ENCODE measurements at places on chromosomes 6 and 20.
A peak's percentile ranks its signal among the peaks of the same experiment; 100 is the strongest.

DNA sequence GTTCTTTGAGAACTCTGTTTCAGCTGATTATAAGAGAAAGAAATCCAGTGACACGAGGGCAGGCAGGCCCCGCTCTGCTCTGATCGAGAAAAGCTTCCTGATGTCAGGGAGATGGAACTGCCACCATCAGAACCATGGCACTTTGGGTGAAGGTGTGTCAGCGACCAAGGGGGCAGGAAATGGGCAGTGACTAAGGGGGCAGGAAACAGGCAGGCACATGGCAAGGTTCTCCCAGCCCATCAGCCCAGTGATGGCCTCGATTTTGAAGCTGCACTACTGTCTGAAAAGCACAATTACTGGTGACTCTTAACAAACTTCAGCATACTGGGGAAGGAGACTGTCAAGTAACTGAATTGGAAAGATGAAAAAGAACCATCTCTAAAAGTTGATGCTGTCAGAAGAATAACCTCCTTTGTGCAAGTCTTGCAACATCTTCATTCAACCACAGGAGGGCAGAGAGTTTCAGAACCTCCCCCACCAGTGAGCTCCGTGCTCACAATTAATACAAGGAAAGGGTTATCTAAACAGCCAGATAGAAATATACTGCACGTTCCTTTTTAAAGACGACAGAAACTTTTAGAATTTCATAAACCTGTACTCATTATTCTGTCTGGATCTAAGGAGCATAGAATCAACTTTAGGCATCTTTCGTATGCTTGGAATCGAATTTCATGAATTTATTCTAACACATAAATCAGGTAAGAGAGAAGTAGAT, 39.1 kb downstream of the TMX4 start:
- peak; percentile 14 for DNase-seq

DNA sequence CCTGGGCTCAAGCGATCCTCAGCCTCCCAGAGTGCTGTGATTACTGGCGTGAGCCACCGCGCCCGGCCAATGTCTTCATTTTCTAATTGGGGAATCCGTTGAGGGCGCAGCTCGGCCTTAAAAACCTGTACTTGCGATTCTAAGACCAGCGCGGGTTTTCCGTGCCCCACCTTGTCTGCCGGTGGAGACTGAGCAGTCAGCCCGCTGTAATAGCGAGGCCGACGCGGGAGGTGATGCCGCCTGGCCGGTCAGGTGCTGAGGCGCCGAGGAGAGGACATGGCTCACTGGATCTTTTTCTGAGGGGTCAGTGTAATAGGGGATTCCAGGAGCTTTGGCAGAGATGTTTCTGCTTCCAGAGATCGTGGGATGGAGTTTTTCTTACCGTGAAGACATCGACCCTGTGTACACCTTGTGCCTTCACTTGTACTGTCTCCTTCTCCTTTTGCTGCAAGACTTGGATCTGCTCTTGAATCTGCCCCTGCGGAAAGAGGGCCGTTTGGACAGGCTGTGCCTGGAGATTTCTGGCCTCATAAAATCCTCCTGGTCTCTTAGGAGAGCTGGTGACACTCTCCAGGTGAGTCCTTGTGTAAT, 1.5 kb downstream of the TRIM31 start:
- no peak for DNase-seq

DNA sequence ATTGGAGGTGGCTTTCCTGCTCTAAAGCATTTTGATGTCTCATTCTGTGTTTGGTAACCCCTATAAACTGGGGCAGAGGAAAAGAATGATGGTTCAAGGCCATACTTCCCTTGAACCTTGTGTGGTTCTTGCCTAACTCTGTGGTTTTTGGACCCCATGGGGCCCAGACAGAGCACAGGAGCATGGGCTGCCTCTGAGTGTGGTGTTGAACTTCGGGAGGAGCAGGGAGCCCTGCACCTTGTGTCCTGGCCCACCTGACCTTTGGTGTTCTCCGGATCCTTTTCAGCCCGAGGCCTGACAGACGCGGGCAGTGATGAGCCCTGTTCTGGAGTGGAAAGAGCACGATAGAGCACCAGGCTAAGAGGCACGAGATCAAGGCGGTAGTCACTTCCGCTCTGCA, 18.8 kb downstream of the TMEM74B start:
- DNase-seq = no peak

DNA sequence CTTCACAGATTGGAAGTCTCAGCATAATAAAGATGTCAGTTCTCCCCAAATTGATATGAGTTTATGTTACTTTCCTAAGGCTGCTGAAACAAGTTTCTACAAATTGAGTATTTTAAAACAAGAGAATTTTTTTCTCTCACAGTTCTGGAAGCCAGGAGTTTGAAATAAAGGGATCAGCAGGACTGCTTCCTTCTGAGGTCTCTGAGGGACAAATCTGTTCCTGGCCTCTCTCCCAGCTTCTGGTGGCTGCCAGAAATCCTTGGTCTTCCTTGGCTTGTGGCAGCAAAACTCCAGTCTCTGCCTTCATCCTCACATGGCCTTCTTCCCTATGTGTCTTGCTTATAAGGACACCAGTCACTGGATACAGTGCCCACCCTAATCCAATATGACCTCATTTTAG, 136.1 kb downstream of the TFAP2A start:
- no peak for DNase-seq

DNA sequence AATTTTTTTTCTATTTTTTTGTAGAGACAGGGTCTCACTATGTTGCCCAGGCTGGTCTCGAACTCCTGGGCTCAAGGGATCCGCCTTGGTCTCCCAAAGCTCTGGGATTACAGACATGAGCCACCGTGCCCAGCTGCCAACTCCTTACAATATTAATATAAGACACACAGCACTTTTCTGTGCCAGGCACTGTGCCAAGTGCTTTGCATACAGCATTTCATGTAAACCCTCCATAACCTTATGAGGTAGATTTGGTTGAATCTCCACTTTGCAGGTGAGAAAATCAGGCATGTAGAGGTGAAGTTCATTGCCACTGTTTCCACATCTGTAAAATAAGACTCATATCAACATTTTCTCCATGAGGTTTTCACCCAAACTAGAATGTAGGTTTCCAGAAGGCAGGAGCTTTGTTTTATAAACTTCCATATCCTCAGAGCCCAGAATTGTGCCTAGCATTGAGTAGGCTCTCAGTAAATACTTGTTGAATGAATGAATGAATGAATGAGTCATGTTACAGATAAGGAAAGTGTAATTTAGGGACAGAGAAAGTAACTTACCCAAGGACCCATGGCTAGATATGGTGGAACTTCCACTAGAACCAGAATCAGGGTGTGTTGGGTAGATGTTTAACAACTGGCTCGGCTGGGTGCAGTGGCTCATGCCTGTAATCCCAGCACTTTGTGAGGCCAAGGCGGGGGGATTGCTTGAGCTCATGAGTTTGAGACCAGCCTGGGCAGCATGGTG, 3.0 kb upstream of the CTNNBL1 start:
- DNase-seq = no peak

DNA sequence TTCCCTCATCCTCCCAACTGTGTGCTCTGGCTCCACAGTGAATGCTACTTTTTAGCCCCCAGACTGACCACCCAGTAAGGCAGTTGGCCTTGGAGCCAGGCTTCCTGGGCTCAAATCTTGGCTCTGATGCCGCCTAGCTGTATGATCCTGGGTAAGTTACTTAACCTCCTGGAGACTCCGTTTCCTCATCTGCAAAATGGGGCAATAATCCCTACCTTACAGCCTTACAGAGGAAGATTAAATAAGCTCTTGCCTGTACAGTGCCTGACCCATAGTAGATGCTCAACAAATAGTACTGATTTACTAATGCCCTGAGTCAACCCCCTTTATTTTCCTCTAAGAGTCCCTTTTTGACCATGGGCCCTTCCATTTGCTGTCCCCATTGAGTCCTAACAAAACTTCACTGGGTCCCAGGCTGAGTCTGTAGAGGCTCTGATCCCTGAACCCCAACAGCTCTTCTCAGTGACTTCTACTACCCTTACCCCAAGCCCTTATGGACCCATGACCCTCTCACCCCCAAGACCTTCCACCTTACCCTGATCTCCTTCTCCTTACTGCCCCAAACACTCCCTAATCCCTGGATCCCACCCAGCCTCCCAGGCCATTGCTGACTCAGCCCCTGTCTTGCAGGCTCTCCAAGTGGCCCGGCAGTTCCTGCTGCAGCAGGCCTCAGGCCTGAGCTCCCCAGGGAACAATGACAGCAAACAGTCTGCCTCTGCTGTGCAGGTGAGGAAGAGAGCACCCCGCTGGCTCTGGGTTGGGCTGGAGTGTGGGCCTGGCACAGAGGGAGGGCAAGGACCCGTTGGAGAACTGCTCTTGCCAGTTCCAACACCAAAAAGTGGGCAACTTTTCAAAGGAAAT, 31.4 kb downstream of the FOXP4 start:
- no peak for DNase-seq

- DNase-seq = no peak
Observed at GRCh38 chr6:116430860-116431259, 30.3 kb upstream of the CALHM6 start.

GRCh38 chr20:50799890-50800550, 5.2 kb downstream of the BCAS4 start:
- no peak for DNase-seq

- DNase-seq = no peak
Observed at GRCh38 chr6:160082627-160083026, 39.0 kb upstream of the SLC22A1 start.

DNA sequence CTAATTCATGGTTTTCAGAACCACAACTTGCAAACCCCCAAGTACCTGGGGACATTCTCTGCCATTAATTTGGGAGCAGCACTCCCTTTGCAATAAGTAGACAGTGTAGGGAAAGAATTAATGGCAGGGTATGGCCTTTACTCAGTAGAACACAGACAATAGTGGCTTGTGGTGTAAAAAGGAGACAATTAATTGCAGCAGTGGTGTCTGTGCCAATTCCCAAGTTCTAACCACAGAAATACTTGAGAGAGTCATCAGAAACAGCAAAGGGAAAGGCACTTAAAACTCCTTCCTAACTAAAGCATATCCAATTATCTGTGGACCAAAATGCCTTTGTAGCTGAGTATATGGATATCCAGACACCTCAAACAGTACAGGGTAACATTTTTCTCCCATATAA, 257.6 kb upstream of the POU3F2 start:
- DNase-seq = no peak

- DNase-seq = no peak
Observed at GRCh38 chr20:23533161-23533560, 35.1 kb downstream of the CST9L start.

DNA sequence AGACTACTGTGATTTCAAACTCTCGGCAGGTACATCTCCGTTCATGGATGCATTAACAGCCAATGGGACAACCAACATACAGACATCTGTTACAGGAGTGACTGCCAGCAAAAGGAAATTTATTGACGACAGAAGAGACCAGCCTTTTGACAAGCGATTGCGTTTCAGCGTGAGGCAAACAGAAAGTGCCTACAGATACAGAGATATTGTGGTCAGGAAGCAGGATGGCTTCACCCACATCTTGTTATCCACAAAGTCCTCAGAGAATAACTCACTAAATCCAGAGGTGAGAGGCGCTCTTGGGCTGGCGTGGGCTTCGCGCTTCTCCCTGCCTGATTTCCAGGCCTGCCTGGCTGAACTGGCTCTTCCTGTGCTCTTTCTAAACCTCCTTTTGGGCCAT, 68.4 kb downstream of the RPP40 start:
- DNase-seq = no peak

DNA sequence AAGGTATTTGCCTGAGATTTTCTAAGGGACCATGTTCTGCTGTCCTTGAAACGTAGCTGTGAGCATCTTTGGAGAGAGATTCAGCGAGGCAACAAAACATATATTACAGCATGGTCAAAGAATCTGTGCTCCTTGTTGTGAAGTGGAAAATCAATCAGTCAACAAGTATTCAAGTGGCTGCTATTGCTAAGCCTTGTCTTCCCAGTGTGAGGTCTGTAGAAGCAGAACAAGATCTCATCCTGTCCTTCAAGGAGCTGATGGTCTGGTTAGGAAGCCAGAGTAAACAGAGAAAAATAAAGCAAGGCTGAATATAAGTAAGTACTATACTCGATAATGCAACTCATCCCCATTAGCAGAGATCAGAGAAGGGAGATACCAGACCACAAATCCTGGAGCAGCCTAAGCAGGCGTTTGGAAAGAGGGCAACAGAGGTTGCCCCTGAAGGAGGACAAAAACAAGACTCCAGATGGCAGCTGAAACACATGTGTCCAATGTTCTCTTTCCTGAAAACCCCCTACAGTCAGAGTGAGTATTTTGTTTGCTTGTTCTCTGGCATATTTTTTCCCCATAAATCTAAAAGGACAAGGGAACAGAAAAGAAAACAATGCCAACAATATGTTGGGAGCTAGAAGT, 392.0 kb downstream of the SYNE1 start:
- DNase-seq = no peak

GRCh38 chr20:16170406-16170971, 402.8 kb downstream of the KIF16B start:
- DNase-seq = no peak

- DNase-seq = no peak
Observed at GRCh38 chr20:42441196-42441863, 748.4 kb downstream of the PTPRT start.

GRCh38 chr20:37990571-37991151, 42.6 kb downstream of the TTI1 start:
- DNase-seq = peak; percentile 93

DNA sequence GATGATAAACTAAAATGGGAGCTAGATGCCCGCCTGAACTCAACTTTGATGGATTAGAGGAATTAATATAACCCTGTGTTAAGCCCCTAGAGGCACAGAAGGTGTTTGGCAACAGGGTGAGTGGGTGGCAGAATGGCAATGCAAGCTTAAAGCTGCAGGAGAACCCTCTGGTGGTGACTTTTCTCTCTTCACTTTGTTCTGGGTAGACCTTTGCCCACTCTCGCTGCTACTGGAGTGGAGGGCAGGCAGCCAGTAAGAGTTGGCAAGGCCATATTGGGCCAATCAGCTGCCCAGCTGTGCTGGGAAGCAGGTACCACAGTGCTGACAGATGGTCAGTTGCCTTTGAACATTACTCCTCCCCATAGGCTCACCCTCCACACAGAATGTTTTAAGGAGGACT, 468.2 kb downstream of the MMUT start:
- no peak for DNase-seq

DNA sequence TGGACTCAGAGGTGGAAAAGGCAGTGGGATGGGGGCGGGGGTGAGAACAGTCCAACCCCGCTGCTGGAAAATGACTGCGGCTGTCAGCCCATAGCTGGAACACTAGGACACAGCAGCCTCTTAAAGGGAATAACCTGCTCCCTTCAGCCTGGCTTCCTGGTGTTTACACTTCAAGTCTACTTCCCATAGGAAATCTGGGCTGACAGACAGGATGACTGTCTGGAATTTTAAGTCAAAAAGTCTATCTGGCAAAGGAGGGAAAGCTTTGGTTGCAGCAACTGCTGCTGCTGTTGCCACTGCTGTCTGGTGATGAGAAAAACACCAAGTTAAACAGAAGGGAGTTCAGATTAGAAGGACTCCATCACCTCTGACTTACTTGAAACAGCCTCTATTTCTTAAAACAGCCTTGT, 44.9 kb downstream of the TNFRSF21 start:
- DNase-seq = no peak

- no peak for DNase-seq
Observed at GRCh38 chr6:152259234-152259633, 377.9 kb downstream of the SYNE1 start.
